AG04449 (cell line): ENCODE measurements at places on chromosomes 11 and 22.

DNA sequence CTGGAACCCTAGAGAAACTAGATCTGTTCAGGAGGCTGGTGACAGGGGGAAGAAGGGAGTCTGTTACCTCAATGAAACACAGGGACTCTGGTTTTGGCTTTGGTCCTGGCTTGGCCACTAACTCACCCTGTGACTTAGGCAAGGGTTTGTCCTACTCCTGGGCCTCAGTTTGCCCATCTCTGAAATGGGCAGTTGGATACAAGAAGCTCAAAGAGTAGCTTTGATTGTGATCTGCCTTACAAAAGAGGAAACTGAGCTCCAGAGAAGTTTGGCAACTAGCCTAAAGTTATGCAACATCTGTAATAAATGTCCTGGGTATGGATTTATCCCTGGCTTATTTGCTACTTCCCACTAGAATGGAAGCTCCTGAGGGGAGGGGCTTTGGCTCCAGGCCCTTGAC is 24.0 kb upstream of the LMO1 start:
- DNase-seq = no peak

DNA sequence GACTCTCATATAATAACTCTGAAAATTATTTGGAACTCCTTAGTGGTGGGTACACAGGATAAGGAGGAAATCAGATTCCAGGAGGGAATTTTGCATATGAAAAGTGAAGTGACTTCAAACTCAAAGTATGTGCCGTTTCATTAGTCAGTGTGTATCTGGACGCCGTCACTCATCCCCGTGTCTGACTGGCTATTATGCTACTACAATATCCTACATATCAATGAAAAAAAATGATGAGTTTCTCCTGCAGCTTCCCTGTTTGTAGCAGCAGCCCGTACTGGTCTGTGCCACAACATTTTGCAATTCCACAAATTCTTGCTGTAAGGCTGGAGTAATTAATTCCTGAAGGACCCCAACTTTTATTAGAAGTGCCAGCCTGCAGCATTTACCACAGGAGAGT is 16.5 kb downstream of the WT1 start:
- no peak for DNase-seq

DNA sequence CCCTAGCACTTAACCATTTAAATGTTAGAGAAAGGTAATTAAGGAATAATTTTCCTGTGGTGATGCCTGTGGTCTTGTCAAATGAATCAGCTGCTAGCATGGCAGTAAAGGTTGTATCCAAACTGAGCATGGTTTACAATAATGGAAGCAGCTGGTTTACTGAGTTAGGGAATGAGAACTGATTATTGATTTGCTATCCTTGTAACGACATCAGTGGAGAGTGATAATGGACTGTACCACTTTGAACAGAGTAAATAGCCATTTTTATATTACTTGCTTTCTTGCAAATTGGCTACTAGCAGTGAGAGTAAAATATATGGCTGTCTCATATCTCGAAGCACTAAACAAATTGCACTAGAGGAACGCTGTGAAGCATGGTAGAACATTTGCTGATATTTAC is 589.0 kb upstream of the ANO5 start:
- no peak for DNase-seq

DNA sequence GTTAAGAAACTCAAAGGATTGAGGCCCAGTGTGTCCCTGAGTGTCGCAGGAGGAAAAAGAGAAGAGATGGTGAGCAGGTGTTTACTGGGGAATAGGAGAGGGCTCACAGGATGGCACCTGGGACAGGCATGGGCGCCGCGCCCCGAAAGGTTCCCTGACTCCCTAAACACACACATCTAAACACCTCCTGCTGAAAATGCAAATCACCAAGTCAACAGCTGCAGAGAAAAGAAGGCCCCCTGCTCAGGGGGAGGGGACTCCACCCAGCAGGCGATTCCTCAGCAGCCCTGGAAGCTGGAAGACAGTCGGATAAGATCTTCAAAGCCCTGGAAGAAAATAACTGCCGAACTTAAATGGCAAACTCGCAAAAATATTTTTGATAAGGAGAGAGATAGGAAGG is 377.2 kb downstream of the BRD1 start:
- no peak for DNase-seq

DNA sequence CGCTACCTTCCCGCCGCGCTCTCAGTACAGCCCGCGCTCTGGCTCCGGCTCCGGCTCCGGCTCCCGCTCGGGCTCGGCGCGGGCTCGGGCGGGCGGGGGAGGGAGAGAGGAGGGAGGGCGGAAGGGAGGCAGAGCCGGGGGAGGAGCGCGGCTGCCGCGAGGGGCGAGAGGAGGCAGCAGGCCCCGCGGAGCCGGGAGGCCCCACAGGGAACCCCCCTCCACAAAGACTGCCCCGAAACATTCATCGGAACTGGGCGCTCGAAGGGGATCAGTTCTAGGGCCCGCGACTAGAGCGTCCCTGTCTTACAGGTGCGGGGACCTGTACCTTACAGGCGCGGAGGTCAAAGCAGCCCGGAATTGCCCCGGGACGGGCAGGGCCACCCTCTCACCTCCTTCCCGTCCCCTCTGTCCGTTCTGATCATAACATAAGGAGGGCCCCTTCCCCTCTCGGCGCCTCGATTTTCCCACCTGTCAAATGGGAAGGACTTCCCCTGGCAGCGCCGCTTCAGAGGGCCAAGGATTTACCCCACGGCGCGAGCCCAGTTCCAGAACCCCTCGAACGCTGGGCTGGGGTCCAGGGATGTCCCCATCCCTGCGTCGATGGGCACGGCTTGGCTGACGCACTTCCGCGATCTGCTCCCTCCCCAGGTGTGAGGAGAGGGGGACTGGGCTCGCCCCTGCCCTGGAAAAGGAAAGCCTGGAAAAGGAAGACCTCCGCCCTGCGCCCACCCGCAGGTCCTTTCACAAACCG is at the start of gene SHISA8:
Gene SHISA8 (minus strand): TSS at position 40 of the 751 bp plus-strand sequence. CDS start 407 bp downstream, outside the sequence.
- no peak for DNase-seq

DNA sequence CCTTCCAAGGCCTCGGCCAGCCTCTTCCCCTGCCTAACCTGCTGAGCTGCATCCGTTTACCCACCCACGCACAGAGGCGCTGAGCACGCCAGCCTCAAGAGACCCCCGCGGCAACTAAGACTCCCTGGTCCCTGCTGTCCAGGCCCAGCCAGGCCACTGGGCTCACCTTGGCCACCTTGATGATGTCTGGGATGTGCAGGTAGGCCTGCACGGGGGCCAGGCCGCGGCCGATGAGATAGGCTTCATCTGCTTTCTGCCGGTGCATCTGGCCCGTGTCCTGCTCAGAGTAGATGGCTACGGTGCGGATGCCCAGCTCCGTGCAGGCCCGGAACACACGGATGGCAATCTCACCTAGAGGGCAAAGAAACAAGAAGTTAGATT is 14.6 kb downstream of the LRFN4 start:
- DNase-seq = no peak

DNA sequence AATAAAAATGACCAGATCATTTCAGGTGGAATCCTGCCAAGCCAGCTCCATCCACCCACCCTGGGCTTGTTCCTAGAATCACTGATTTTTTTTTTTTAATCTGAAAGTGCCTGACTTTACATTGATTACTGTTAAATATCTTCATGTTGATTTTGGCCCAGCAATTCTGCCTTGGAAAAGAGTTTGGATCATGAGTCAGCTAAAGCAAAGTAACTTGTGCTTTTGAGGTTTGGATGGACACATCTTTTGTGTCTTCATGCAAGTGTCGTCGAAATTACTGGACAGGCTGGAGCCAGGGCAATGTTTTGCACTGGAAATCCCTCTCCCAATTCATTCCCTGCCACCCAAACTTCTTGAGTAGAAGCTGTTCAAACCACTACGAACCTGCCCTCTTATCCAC is 164.0 kb upstream of the SYT13 start:
- peak; percentile 26 for DNase-seq

DNA sequence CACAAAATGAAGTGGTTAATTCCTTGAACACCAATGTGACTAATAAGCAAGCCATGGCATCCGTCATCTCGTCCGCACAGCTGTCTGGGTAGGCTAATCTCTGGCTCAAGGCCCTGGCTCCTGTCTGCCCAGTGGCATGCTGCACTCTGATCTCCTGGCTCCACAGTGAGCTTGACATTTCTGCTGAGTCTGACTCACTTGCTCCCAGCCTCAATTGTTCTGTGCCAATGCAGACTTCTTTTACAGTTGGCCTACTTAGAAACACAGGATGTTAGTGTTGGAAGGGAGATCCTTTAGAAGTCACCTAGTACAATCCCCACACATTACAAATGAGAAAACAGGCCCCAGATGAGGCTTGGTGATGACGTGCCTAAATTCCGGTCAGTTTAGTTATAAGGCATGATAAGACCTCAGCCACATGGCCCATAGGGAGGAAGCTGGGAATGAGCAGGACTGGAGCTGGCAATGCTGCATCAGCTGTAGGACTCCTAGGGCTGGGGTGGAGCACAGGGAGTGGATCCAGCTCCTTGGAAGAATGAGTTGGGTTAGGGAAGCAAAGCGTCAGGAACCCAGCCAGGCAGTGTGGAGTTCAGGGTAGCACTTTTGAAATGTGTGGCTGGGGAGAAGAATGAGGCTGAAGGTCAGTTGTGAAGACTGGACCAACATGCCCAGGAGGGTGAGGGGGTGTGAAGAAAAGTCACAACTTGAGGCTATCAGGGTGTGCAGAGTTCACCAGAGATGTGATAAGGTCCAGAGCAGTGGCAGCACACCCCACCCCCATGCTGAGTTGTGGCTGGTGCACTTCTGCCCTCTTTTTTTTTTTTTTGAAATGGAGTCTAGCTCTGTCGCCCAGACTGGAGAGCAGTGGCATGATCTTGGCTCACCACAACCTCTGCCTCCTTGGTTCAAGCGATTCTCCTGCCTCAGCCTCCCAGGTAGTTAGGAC is 70.2 kb upstream of the EED start:
- DNase-seq = peak; percentile 98

DNA sequence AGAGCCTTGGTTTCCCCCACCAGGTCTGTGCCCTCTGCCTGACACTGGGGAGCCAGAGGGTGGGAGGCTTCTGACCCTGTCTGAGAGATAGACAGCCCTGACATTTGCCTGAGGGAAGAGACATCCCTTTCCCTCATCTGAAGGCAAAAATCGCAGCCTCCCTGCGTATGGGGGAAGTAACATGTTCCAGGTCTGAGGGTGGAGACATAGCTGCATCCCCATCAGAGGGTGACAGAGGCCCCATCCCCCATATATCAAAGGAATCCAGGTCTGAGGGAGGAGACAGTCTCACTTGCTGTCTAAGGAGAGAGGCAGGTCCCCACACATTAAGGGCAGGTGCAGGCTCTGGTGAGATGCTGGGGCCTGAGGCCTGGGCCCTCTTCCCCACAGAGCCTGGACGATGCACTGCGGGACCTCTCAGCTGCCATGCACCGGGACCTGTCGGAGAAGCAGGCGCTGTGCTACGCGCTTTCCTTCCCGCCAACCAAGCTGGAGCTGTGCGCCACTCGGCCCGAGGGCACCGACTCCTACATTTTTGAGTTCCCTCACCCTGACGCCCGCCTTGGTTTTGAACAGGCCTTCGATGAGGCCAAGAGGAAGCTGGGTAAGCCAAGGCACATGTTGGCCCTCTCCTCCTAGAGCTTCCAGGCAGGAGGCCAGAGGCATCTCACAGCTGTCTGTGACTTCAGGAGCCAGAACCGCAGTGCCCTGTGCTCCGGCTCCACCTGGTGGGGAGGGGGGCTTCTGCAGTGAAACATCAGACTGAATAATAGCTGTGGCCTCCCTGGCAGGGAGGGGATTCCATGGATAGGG is 16.1 kb upstream of the RELT start:
- no peak for DNase-seq

- no peak for DNase-seq
Observed at GRCh38 chr11:63763496-63764339, 4.9 kb downstream of the ZFTA start.

- DNase-seq = no peak
Observed at GRCh38 chr22:19825904-19826618, 28.6 kb downstream of the GNB1L start.

GRCh38 chr11:134633276-134633675 is 221.2 kb upstream of the B3GAT1 start:
- DNase-seq = no peak

DNA sequence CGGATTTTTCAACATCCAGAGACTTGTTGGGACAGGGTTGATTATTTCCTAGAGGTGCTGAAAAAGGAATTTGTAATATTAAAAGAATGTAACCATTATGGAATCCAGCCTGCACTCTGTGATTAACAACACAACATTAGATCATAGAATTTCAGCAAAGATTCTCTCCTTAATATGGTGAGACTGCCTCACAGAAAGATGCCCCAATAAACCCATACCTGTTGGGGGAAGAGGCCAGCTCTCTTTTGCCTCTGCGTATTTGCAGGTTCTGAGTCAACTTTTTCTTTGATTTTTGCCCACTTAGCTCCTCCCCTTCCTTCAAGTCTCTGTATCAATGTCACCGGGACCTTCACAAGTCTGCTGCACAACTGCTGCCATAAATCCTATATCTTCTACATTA is 12.4 kb upstream of the MTMR3 start:
- no peak for DNase-seq

DNA sequence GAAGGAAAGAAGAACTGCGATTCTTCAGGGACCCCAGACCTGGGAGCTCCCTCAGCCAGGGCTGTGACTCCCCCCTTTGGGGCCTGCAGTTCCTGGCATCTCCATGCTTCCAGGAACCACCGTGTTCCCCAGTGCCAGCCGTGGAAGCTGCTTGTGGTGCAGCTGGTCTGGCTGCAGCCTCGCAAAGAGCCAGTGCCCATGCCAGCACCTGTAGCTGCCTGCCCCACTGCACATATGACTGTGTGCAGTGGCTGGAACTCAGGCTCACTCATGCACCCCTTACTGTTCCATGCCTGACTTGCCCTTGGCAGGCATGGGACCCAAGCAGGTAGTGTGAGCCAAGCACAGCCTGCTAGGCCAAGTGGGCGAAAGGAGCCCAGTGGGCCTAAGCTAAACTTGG is 401.3 kb downstream of the LRRC4C start:
- no peak for DNase-seq
